ENCODE measurements at places on chromosomes 1 and 21.
A peak's percentile ranks its signal among the peaks of the same experiment; 100 is the strongest.

DNA sequence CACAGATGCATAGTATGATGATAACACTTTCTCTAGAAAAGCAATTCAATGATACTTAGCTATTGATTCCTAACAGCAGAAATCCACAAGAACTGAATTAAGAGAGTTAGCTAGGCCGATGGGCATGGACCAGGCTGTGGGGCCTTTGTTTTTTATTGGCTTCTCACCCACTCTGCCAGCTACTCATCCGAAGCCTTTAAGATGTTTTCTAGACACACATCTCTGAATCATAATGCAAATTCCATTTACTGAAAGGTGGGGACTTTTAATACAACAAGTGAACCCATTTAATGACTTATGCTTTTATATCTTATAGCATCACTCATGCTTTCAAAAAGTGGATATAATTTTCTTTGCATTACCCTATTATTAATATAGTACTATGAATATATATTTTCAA, 170.2 kb downstream of the RUNX1 start:
- no peak for DNase-seq

- DNase-seq: no peak
Measured at GRCh38 chr1:60874718-60875117, 207.6 kb upstream of the NFIA start.

DNA sequence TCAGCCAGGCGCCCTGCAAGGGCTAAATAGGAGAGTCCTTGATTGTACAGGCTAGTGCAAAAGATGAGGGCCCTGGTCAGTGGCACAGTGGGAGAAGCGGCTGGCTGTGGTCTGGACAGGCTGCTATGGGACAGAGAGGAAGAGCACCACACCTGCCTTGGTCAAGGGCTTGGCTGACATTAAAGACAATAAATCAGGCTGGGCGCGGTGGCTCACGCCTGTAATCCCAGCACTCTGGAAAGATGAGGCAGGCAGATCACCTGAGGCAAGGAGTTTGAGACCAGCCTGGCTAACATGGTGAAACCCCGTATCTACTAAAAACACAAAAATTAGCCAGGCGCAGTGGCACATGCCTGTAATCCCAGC, 62.9 kb downstream of the NID1 start:
- no peak for DNase-seq

DNA sequence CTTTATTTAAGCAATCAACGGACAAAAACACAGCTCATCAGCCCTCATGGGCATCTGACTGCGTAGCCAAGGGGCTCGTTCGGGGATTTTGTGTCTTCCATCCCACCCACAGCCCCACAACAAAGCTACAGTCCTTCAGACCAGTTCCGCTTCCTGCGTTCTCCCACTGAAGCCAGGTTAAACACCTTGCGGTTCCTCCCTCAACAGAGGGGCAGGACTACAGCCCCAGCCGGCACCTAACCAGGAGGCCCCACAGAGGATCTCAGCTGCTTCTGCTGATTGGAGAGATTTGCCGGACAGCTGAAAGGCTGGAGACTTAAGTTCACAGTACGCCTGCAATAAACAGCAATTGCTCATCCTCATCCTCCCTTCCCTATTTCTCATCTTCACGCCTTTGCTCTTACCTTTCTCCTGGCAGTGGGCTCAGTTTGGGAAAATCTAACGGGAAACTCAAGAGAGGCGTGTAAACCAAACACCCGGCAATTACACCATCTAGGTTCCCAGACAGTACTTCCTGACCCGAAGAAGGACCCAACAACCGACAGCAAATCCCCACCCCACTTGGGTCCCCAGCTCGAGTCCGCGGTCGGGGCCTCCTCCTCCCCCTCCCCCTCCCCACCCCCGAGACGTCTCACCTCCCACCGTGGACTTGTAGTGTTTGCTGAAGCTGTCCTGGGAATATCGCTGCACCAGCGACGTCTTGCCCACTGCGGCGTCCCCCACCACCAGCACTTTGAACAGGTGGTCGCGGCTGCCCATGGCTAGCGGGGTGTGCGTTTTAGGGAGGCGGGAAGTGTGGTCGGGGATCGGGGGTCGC, 876 bp downstream of the RAB29 start:
- peak; percentile 35 for DNase-seq

DNA sequence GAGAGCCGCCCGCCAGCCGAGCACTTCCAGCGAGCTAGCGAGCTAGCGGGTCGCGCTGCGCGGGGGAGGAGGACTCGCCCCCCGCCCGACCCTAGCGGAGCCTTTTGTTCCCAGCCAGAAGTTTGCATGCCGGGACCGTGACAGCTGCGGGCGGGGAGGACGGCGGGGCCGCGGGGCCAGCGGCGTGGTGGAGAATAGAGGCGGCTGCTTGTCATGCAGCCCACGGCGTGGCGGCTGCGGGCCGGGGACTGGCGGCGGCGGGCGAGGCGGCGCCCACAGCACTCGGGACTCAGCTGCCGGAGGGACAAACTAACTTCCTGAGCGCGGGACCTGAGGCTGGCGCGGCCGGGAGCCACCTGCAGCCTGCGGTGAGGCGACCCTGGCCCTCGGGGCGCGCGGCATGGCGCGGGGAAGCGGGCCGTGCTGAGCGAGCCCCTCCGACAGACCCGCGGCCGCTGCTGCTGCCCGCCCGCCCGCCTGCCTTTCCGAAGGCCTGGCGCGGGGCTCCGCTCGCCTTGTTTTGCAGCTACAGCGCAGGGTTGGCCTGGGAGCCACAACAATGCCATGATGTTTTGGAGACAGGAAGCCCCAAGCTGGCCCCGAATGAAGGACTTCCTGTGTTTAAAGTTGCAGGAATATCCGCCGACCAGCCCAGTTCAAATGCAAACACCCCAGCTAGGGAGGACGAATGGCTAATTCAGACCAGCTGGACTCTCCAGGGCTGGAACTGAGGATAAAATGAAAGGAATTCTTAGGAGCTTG, 82.2 kb upstream of the BMP8A start:
- peak; percentile 77 for DNase-seq

DNA sequence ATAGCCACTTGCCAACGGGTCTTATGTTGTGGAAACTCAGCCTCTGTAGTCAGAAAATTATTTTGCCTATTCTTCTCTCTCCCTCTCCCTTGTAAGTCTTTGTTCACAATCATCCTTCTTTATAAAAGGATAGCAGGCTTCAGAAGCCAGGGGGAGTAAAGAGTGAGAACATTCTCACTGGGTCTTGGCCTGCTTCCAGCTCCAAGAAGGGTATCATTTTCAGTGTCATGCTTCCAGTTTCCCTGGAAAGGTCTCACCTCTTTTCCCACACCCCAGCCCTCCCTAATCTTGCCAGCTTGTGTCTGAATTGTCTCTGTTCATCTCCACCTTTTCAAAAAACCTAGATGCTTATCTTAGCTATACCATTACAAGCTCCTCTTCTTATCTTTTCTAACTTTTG, 346.2 kb upstream of the LRRC7 start:
- peak; percentile 27 for DNase-seq

GRCh38 chr21:27678511-27678910, 711.6 kb upstream of the ADAMTS5 start:
- DNase-seq: no peak

- DNase-seq: no peak
Measured at GRCh38 chr1:32353431-32353830, 8.9 kb downstream of the FAM229A start.

DNA sequence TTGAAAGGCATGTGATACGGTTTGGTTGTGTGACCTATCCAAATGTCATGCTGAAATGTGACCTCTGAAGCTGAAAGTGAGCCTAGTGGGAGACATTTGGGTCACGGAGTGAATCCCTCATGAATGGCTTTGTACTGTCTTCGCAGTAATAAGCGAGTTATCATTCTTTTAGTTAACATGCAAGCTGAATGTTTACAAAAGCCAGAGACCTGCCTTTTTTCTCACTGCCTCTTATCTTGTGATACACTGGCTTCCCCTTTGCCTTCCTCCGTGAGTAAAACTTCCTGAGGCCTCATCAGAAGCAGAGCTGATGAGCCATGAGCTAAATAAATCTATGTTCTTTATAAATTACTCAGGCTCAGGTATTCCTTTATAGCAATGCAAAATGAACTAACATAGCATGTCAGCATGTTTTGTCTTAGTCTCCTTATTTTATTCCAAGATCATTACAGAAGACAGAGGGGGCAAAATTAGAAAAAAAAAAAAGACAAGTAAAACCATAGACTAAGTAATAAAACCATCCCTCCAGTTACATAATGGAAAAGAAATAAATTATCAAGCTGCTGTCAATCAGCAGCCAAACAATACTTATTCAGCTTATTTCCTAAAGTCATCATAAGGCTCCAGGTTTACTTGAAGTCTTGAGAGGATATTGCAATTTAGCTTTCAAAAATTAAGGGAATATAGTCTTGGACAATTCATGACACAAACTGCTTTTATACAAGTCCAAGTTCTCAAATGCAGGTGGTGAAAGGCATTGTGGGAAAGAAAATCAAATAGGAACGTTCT, 12.1 kb downstream of the RGS18 start:
- no peak for DNase-seq

GRCh38 chr1:5514527-5515183, 477.6 kb downstream of the NPHP4 start:
- peak; percentile 81 for DNase-seq

GRCh38 chr1:175079338-175079737, 11.7 kb downstream of the TNN start:
- DNase-seq: no peak

- DNase-seq: no peak
Measured at GRCh38 chr1:244782056-244782455, 53.4 kb upstream of the COX20 start.

Data from tongue (tissue), 3 donors.